Glutamatergic neuron (in vitro differentiated cells): ENCODE measurements at places on chromosomes 7 and 10. TPM values are rescaled to one million over a fixed set of nuclear protein-coding genes. Genes with fewer than 3 reads are reported as not detected.

TRIL gene
- 1.4 TPM for total RNA-seq

MRC1 gene
- 7.9 TPM for total RNA-seq

DNA sequence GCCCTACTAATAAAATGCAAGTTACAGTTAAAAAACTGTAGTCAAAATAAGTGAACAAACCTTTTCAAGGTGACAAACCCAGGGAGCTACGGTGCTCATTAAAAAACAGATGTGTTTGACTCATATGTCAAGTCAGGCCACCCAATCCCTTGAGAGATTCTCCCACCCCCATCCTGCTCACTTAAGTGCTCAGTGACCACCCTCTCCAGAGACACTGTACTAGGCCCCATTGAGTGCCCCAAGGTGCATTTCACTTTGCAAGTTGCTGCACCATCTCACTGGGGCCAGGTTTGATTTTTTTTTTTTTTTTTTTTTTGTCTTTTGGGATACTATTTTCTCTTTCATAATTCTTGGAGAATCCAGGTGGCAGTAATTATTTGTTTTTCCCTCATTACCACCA lies 1.9 kb downstream of the ERV3-1 start:
- DNase-seq, result no peak

- DNase-seq, result no peak
Observed at GRCh38 chr10:81871558-81871957, 3.4 kb upstream of the NRG3 start.

GRCh38 chr10:130857631-130858295 lies 453.8 kb downstream of the TCERG1L start:
- no peak for DNase-seq

- DNase-seq, result peak; percentile 68
Observed at GRCh38 chr7:76282344-76283253, 19.9 kb upstream of the HSPB1 start.

GRCh38 chr10:102646610-102647442 lies 2.5 kb downstream of the TRIM8 start:
- peak; percentile 52 for DNase-seq

DNA sequence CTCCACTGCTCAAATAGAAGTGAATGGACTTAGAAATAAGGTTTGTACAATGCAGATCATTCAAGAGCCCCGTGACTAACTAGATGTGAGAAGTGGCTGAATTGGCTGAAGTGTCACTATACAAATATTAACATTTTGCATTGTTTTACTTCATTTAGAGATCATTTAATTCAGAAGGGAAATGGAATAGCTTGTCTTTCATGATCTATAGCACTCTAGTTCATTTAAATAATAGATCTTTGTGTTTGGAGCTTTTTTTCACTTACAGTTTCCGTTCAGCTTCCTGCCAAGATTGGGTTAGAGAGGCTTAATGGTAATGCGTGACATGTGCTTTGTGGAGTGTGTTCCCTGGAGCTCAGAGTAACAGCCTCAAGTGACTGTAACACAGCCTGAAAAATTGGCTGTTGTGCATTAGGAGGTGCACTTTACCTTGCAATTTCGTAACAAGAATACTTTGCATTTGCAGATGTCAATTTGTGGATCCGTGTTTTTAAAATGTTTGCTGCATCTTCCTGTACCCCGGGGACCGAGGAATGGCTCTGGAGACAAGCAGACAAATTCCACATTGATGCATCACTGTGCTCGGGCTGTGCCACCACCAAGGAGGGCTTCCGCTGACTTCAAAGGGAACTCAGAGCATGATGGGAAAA lies 170.3 kb downstream of the NRP1 start:
- peak; percentile 59 for DNase-seq

- no peak for DNase-seq
Observed at GRCh38 chr7:1679326-1679965, 9.4 kb downstream of the ELFN1 start.

GRCh38 chr10:103501186-103501585 lies 7.7 kb downstream of the NEURL1 start:
- peak; percentile 37 for DNase-seq

DNA sequence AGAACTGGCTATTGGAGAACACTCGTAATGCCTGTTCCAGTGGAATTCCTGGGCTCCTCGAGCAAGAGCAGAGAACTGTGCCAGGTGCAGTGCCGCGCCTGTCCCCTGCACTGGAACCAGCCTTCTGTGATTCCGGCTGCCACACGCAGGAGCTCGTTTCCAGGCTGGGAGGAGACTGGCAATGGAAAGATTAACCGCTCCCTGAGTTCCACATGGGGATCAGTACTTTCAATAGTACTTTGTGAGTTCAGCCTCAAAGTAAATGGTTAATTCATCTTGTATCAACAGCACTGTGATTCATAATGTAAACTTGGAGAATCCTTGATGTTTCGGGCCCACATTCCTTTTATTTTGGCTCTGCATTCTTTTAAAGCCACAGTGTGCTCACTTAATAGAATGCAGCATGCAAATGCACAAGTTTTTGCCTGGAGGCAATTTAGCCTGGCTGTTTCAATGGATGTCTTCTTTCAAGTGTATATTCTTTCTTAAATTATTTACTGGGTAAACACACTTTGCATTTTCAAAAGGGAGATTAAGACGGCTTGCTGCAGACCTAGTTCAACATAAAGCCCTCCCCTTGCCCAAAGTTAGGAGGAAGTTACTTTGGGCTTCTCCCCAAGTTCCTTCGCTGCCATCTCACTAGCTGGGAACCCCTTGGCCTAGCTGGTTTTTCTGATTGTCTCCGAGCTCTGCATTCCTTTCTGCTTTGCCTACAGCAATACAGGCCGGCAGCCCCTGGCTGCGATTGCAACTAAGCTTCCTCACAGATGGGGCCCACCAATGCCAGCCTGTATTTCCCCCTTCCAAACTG lies 138.1 kb upstream of the TCF7L2 start:
- no peak for DNase-seq

GRCh38 chr7:28749638-28750037 lies 208.5 kb downstream of the TRIL start:
- DNase-seq, result no peak

GRCh38 chr7:108235451-108236061 lies 105.4 kb upstream of the LAMB4 start:
- no peak for DNase-seq
